ENCODE measurements at places on chromosomes 3 and 15. TPM values are rescaled to one million over a fixed set of nuclear protein-coding genes. Genes with fewer than 3 reads are reported as not detected.

Gene IL5RA
- polyA plus RNA-seq, result 2.3 TPM

Gene DNAH1
- polyA plus RNA-seq, result 10.2 TPM

Gene THAP10
- 6.2 TPM for polyA plus RNA-seq

Gene GOLGA8K
- polyA plus RNA-seq, result 4.5 TPM

Gene FEZF2
- not detected for polyA plus RNA-seq

Gene POU1F1
- polyA plus RNA-seq, result 0.17 TPM

Gene ESYT3
- polyA plus RNA-seq, result 29.2 TPM

Gene NSMCE3
- 7.6 TPM for polyA plus RNA-seq

Gene LARP6
- polyA plus RNA-seq, result 12.4 TPM

Gene RETNLB
- not detected for polyA plus RNA-seq

Gene KBTBD12
- 0.60 TPM for polyA plus RNA-seq

Gene CNTN3
- polyA plus RNA-seq, result 37.6 TPM

Gene ACVR2B
- polyA plus RNA-seq, result 12.3 TPM

Gene CCDC39
- polyA plus RNA-seq, result 7.7 TPM

Gene MOBP
- polyA plus RNA-seq, result 0.20 TPM

Gene CDC25A
- 6.7 TPM for polyA plus RNA-seq

Gene ZNF80
- 0.09 TPM for polyA plus RNA-seq

Gene ZNF445
- 28.0 TPM for polyA plus RNA-seq

Gene ABTB1
- polyA plus RNA-seq, result 29.0 TPM

Gene TCTA
- polyA plus RNA-seq, result 20.6 TPM

Gene PRSS50
- 0.38 TPM for polyA plus RNA-seq

Gene CGNL1
- 40.5 TPM for polyA plus RNA-seq

Gene SENP7
- 97.4 TPM for polyA plus RNA-seq

Gene KCNMB2
- polyA plus RNA-seq, result 12.7 TPM

All from left lung (tissue), 14 donors.